ENCODE measurements at places on chromosomes 3 and 15.

- DNase-seq: no peak
Measured at GRCh38 chr3:144652573-144652972, 681.0 kb downstream of the DIPK2A start.

- DNase-seq: no peak
Measured at GRCh38 chr15:87419344-87419743, 837.2 kb downstream of the NTRK3 start.

DNA sequence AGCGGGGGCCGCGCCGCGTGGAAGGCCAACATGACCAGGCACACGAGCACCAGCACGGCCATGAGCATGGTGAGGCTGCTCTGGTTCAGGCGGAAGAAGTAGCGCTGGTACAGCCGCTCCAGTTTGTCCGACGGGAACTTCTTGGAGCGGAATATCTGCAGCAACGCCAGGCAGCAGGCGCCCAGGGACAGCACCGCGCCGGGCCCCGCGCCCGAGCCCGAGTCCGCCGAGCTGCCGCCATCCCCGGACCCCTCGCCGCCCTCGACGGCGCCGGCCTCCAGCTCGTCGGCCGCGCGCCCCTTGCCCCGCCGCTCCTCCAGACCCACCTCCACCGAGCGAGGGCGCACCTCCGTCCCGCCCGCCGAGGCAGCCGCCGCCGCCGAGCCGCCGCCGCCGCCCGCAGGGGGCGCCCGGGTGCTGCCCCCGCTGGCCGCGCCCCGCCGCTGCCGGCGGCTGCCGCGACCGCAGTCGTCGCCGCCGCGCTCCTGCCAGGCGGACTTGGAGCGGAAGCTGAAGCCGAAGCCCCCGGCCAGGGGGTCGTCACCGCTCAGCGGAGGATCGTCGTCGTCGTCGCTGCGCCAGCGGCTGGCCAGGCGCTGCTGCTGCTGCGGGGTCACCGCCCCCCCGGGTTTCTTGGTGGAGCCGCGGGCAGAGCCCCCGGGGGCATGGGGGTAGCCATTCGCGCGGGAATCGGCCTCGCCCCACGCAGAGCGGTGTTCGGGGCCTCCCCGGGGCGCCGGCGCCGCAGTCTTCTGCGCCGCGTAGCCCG, 957 bp downstream of the ADCY5 start:
- DNase-seq: no peak

GRCh38 chr3:57943525-57944495, 64.4 kb upstream of the FLNB start:
- no peak for DNase-seq

- DNase-seq: no peak
Measured at GRCh38 chr3:17110660-17111396, 226.1 kb downstream of the PLCL2 start.

DNA sequence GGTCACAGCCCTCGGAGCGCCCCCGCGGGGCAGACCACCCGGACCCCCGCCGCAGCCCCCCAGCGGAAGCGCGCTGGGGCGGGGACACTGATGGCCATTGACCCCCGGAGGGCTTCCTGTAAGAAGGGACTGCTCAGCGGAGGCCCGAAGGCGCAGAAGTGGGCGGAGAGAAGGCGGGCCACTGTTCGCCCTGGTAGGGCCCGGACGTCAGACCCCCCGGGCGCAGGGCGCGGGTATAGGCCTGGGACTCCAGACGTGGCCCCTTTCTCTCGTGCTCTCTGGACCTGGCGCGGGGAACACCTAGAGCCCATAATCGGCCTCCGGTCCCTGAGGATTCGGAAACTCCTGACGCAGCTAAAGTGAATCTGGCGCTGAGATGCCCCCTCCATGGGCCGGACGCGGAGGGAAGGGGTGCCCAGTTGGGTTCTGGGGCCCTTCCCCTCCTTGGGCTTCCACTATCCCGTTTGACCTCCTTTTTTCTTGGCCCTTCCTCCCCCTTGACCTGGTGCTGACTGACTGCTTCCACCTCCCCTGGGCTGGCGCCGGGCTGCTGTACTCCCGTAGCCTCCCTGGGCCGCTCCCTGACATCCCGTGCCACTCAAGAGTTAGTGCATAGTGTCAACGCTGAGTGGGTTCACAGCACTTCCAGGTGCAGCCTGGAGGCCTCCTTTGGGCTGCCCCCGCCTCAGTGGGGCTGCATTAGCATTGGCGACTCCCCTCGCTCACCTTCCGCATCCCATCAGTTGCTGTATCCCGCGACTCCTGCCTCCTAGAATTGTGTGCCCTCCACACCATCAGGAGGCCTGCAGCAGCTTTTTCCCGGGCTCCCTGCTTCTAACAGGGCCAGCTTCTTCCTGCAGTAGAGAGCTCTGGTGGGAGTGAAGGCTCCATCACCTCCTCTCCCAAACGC, 694 bp downstream of the ABTB1 start:
- DNase-seq: no peak

DNA sequence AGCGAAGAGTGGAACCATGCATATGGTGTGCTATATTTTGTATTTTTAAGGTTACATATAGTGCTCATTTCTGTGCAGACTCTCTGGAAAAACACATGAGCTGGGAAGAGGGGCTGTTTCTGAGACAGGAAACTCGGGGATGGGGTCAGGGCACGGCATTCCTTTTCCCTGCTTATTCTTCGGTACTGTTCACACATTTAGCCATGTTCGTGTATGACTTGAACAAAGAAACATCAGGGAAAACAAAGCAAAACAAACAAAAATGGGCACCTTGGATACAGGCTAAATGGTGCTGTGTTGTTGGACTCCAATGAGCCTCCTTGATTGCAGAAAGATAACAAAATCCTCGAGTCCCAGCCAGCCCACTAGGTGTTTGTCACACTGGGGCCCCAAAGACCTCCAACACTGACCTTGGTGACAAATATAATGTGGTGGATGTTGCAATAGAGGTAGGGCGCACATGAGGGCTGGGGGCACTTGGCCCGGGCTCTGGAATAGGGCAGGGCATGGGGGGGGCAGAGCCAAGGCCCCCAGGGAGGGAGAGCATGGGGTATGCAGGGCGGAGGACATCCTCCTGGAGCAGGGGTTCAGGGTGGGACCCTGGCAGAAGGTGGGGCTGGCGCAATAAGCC, 19.3 kb downstream of the DNASE1L3 start:
- DNase-seq: no peak

GRCh38 chr15:100781061-100781960, 98.3 kb upstream of the ALDH1A3 start:
- no peak for DNase-seq

GRCh38 chr3:185950728-185951127, 12.9 kb upstream of the TRA2B start:
- DNase-seq: no peak

DNA sequence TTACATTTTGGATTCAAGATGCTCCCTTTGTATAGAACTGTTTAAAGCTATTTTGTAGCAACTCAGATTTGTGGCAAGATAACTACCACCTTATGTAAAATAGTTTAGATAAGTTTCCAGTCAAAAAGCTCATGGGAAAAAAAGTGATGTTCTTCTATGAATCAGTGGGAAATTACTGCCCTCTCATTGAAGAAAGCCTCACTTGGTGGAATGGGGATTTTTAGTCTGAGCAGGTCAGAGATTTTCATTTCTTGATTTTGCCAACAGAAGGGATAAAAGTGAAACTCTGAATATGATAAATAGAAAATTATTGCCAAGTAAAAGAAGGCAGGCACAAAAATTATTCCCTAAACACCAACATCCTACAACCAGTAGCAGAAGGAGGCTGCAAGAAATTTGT, 25.8 kb upstream of the CSTA start:
- DNase-seq: no peak

DNA sequence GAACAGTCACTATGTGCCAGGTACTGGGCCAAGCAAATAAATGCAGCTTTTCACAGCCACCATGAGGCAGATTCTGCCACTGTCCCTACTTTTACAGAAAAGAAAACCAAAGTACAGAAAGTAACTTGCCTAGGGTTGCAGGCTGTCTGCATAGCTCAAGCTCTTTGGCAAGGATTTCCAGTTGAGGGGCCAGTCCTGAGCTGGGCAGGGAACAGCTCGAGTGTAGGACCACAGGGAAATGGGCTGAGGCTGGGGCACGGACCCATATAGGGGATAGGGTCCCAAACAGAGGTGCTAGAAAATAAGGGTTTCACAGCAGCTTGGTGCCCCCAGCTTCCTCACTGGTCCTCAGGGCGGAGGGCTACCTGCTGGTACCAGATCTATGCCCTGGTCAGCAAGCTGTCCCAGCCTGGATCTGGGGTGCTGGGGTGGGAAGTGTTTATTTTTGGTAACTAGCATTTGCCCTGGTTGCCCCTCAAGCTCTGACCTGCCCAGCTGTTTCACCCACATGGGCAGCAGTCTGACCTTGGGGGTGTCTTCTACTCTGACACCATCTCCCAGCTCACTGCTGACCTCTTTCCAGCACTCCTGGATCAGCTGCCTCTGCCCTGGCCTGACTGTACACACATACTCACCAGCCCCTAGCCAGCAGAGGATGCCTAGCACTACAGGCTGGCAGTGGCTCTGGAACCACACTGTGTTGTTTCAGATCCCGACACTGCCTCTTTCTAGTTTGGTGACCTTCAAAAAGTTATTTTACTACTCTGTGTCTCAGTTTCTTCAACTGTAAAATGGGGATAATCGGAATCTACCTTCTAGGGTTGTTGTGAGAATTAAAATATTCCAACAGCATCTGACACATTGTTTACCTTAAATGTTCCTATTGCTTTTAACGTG, 16.2 kb downstream of the MRAS start:
- DNase-seq: no peak

- no peak for DNase-seq
Measured at GRCh38 chr3:134326760-134327593, 47.3 kb downstream of the AMOTL2 start.

DNA sequence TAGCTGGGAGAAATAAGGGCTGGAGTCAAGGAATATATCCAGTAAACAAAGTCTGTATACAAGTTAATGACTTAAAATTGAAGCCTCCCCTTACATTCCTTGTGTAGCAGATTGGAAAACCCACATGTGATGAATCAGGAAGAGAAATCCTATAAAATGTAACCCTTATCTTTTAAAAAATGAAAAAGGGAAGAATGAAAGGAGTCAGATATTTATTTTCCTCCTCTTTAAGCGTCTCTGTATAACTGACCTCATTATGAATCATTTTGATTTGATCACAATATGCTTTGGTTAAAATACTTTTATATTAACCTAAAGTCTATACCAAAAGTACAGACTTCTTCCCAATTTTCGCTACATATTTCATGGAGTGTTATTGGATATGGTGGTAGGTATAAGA, 316.3 kb upstream of the STAC start:
- DNase-seq: no peak

- DNase-seq: peak; percentile 11
Measured at GRCh38 chr15:100438570-100438969, 90.2 kb downstream of the CERS3 start.

- DNase-seq: no peak
Measured at GRCh38 chr3:66957367-66957766, 40.7 kb upstream of the KBTBD8 start.

DNA sequence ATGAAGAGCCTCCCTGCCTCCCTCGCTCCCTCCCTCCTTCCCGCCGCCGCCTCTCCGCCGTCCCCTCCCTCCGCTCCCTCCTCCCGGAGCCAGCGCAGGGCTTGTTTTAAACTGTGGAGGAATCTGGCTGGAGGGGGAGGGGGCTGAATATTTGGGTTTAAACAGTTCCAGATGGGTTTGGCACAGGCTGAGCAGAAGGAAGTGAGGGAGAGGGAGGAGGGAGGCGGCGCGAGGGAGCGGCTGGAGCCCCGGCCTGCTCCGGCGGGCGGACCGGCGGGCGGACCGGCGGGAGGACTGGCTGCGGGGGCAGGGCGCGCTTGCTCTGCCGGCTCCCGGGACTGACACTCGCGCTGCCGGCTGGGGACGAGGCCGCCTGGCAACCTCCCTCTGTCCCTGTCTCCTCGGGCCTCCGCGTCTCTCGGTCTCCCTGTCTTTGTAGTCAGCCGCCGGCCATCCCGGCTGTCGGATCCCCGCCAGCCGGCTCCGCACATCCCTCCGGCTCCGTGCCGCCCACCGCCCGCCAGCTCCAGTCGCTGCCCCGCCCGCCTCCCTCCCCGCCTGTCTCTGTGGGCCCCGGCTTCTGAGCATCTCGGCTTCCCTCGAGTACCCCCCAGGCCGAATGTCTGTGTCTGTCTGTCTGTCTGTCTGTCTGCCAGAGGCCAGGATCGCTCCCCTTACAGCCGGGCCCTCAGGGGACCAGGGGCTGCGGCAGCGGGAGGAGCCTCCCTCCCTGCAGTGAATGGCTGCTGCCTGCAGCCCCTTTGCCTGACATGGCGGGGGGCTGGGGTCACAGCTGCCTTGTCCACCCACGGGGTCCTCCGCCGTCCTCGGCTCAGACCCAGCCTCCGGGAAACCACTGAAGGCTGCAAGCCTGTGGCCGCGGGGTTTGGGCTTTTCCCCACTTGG, 7.6 kb downstream of the EPHB3 start:
- DNase-seq: no peak

DNA sequence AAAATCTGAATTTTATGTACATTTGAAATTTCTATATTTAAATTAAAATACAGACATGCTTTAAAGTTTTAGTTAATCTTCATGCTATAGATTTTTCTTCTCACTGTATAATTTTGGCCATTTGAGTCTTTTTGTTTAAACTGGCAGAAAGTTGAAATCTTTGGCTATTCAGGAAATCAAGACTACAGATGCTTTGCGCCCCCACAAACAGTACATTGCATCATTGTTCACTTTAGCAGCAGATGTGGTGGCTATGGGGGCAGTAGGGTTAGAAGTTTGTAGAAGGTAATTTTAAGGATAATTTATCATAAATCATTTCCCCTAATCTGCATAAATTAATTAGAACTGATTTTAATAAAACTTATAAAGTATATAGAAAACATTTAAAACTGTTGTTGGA, 20.9 kb downstream of the SPPL2A start:
- no peak for DNase-seq

DNA sequence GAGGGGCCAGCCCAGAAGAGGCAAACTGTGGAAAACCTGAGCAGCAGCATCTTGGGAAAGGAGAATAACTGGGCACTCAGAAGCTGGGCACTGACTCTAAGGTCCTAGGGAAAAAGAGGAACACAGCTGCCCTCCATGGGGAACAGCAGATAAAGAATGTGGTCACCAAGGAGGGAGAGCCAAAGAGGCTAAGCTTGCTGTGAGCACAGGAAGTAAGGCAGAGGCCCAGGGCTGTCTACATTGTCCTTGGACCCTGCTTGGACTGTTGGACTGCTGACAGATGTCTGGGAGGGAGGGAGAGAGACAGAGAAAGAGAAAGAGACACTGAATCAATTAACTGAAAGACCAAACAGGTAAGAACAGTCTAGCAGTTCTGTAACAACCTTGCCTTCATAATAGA, 4.5 kb upstream of the MNS1 start:
- no peak for DNase-seq

GRCh38 chr3:190092250-190092649, 28.4 kb downstream of the P3H2 start:
- no peak for DNase-seq

- DNase-seq: no peak
Measured at GRCh38 chr3:18558507-18558906, 133.4 kb upstream of the SATB1 start.

GRCh38 chr15:46146002-46146401, 511.2 kb downstream of the SQOR start:
- no peak for DNase-seq

- no peak for DNase-seq
Measured at GRCh38 chr3:50370594-50370993, 11.3 kb upstream of the TMEM115 start.

Data from activated CD4-positive, alpha-beta T cell treated with anti-CD3 and anti-CD28 coated beads, Interleukin-2, amount 50 U/mL, for 24 hours (primary cell).